ENCODE measurements at places on chromosomes 3 and 15.

DNA sequence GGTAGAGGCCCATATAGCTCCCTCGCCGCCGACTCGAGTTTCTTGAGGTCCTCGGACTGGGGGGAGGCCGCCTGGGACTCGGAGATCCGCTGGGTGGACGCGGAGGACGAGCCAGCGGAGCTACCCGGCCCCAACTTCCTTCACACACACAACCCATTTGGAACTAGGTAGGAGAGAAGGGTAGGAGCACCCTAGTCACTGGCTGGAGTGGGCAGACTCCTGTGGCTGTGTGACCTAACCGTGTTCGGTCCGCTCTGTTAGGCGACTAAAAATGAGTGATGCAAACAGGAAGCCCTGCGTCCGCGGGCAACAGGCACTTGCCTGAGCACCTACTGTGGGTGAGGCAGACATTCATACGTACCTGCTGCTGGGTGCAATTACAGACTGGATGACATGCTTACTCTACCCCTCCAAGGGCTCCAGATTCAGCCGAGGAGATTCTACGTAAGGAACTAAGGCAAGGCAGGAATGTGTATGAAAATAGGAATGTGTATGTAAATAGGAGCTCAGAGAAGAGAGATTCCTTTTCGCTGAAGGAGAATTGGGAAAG lies 4.6 kb upstream of the SIN3A start:
- DNase-seq: no peak

GRCh38 chr3:24315971-24316370 lies 178.7 kb downstream of the THRB start:
- no peak for DNase-seq

DNA sequence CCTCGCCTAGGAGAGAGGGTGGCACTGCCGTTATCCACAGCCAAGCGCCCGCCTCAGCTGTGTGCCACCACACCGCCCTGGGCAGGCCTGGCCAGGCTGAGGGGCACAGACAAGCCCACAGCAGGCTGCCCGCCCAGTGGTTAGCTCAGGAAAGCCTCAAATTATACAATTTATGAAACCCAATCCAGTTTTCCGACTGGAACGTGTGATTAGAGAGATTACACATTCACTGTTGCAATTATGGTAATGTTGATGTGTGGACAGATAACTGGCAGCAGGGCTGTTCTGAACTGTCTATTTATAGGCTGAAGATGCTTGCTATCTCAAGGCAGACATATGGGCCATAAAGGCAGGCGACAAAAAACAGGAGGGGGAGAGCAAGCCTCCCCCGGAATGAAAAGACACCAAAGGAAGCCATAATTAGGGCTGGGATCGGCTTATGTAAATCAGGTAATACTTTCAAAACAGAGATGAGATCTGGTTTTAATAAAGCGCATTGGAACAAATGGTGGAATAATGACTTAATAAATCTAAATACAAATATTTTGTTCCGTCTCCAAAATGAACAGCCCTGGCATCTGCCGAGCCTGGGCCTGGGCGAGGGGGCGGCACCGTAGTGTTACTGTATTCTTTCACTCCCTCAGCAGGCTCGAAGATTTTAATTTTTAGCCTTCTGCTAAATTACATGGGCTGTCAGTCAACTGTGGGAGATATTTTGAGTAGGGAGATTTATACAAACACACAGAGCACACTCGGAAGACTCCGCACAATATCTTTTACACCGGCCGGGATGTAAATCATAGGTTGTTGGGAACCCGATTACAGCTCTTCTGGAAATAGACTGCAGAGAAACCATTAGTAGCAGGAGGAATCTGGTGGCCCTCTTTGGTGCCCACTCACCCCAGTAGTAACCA lies 103.1 kb upstream of the TLE3 start:
- peak; percentile 77 for DNase-seq

DNA sequence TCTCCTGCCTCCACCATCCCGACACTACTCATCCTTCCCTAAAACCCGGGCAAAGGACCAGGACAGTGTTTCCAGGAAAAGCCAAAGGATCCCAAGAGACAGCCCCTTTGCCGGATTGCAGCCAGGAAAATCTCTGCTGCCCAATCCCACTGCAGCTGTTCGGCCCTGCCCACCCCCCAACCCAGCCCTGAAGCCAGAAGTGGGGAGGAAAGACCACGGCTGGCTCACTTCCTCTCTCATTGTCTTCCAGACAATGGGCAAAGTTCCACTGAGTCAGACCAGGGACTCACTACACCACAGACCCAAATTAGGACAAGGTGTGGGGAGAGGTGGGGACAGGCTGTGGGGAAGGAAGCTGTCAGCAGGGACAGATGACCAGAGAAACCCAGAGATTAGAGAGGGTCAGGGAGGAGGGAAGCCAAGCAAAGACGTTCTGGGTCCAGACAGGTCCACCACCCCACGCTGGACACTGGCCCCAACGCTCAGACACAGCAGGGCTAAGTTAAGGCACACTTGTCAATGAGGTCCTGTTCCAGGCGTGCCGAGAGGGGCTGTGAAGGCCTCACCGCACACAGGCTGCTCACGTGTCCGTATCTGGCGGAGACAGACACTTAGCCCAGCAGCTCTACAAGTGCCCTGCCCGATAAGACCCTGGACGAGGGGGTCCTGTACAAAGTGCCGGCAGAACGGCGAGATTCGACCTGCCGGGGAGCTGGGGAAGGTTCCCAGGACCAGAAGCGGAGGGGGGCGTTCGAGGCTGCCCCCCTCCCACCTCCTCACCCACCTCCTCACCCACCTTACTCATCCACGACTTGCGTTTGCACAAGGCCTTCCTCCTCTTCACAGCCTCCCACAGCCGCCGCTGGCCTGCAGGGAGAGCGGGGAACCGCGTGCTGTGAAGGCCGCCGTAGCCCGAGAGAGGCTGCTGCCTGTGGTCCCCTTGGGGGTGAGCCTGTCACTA lies 21.9 kb downstream of the TNK2 start:
- no peak for DNase-seq

DNA sequence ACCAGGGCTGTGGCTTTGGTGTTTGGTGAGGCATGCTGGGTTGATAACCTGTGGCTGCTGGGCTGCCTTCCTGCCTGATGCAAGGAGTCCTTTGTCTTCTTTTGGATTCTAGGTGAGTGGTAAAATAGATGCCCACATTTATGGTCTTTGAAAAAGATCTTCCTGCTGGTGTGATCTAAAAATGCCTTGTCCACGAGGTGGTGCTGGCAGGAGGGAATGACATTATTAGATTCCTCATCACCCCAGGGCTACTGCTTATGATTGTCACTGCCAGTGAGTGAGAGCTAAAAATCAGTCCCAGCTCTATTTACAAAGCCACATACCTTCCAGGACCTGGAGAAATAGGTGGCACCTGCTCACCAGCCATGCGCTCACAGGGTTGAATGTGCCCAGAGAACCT lies 355.5 kb upstream of the ROPN1 start:
- no peak for DNase-seq

GRCh38 chr15:89627256-89627970 lies 27.9 kb downstream of the KIF7 start:
- DNase-seq: no peak

- no peak for DNase-seq
Observed at GRCh38 chr3:129965937-129966336, 8.6 kb upstream of the TRH start.

DNA sequence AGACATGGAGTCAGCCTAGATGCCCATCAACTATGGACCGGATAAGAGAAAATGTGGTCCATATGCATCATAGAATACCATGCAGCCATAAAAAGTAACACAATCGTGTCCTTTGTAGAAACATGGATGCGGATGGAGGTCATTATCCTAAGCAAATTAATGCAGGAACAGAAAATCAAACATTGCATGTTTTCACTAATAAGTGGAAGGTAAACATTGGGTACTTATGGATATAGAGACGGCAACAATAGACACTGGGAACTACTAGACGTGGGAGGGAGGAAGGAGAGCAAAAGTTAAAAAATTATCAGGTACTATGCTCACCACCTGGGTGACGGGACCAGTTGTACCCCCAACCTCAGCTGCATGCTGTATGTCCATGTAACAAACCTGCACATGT lies 2.5 kb downstream of the PLD1 start:
- DNase-seq: no peak

DNA sequence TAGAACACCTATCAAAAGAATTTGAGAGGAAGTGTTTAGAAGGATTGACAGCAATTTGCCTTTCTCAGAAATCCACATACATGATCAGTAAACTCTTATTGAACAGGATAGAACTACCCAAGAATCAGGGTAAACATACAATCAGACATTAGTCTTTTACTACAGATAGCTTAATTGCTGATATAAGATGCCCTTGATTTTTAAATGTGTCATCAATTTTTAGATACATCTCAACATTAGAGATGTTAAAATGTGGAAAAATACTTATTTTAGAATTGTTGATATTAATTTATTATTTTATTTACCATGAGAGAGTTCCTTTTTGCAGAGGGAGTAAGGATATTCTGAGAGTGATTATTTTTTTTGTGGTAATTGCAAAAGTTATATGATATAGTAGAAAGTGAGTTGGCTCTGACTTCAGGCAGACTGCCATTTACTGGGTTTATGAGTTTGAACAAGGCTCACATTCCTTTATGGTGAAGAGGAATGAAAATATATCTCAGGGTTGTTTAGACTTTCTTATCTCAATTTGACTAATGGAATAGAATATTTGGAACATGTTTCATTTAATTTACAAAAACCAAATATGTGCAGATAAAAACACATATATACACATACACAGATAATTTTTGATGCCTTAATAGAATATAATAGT lies 302.8 kb upstream of the GOLIM4 start:
- DNase-seq: no peak

DNA sequence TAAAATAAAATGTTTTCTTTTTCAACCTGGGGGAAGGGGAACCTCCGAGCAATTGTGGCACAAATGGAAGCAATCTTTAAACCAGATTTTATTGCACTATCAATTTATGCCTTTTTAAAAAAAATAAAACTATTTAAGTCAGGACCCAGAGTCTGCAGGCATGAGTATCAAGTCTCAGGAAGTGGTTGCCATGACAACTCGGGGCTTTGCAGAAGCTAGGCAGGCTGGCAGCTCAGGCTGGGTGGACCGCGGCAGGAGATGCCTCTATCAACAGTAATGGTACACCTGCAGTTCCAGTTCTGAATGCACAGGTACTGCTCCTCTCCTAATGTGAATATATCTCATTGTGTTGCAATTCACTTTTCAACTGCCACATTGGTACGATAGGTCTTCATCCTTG lies 447.7 kb downstream of the GABRG3 start:
- DNase-seq: no peak

DNA sequence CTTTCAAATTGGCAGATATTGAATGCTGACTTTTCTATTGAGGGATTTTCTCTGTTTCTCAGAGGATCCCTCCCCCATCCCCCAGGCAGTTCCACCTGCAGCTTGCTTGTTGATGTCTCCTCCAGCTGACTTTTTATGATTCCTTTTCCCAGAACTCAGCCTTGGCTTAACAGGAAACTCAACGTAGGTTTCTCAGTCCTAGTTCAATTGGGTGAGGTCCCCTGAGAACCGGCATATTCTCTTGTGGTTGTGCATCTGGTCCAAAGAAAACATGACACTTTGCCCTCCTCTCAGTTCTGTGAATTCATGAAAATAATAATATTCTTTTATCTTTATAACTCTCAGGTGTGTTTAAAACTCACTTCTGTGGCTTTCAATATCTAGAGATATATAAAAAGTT lies 1222.1 kb downstream of the OTOL1 start:
- DNase-seq: no peak

GRCh38 chr15:56168394-56168793 lies 75.3 kb downstream of the RFX7 start:
- no peak for DNase-seq

GRCh38 chr15:101203029-101203573 lies 48.7 kb downstream of the CHSY1 start:
- DNase-seq: no peak

DNA sequence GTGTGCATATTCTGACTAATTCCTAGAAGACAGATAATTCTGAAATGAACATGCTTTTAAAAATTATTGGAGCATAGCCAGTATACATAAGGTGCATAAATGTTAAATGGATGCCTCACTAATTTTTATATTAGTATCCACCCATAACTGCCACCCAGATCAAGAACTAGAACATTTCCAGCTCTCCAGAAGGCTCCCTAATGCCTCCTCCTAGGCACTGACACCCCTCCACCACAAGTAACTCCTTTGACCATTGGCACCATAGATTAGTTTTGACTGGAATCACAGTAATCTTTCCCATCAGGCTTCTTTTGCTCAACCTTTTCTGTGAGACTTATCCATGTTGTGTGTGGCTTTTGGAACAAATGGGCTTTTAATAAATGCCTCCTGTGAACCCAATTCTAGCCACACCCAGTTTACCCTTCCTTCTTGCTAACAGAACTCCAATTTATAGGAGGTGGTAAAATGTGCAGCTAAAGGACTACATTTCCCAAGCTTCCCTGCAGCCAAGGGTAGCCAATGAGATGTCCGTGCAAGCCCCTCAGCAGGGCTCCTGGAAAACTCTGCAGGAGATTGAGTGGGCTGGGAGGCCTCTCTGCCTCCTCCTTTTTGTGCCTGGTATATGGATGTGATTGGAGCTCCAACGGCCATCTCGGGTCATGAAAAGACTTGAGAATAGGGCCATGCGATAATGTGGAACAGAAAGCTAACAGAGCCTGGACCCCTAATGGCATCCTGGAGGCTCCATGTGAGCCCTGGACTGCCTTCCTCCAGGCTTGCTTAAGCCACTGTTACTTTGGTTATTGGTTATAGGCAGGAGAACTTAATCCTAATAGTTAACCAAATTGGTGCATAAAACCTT lies 322.6 kb upstream of the TLE3 start:
- no peak for DNase-seq

DNA sequence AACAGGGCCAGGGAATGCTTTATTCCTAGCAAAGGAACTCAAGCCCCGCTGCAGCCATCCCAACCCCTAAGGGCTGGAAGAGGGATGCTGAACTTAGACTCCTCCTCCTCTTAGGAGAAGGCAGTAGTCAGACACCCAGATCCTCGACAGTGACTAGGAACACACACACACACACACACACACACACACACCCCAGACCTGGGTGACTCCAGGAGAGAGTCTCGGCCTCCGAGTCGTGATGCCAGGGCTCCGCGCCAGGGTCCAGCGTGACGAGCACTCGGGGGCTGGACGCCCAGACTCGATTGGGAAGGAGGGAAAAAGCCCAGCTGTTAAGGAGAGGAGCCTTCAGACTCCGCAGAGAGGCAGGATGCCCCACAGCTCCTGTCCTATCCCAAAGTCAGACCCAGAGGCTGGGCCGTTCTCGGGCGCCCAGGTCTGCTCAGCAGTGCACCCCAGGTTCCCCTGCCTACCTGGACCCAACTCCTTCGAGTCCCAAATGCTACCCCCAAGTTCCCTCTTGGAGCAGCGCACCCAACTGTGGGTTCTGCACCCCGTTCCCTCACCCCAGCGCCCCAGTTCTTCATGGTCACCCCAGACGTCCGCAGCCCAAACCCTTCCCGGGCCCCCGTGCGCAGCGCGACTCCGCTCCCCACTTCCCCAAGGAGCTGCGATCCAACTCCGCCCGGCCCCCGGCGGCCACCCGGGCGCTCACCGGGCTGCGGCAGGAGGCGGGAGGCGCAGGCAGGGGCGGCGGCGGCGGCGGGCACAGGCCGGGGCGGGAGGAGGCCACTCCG lies 421 bp downstream of the BMF start:
- DNase-seq: peak; percentile 25

GRCh38 chr3:193335031-193335430 lies 43.5 kb downstream of the ATP13A5 start:
- DNase-seq: no peak

GRCh38 chr3:112333002-112333380 lies at the start of gene CD200:
Gene CD200, plus strand, starts transcription at chr3:112333156. Its CDS starts 57 bp downstream, at chr3:112333213.
- DNase-seq: no peak

Data from D721Med (cell line).